Stimulated activated CD4-positive, alpha-beta T cell treated with anti-CD3 and anti-CD28 coated beads, TNF-alpha, amount 100 ng/mL, for 1 hour (primary cell): ENCODE measurements at places on chromosomes 13 and 19.

- DNase-seq: no peak
Measured at GRCh38 chr19:44476559-44477408, 23.5 kb downstream of the ZNF180 start.

DNA sequence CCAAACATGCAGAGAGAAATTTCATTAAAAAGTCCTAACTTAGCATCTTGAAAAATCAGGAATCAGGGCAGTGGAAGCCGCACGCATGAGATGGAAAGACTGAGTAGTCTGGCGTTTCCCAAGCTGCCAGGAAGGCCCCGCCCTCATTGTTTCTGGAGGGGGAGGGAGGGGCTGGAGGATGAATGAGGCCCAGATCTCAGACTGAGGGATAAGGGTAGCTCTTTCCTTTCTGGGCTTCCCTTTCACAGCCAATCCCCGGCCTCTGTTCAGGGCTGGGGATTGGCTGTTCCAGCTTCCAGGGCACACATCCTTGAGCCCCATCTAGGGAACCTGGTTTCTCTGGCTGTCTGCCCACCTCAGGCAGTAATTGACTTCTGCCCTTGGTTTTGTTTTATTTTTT, 7.3 kb downstream of the C19orf53 start:
- DNase-seq: no peak

GRCh38 chr19:17424743-17425365, 5.0 kb downstream of the MVB12A start:
- DNase-seq: no peak

- DNase-seq: peak; percentile 63
Measured at GRCh38 chr19:16566161-16566560, 6.1 kb downstream of the SLC35E1 start.
